ENCODE measurements at places on chromosomes 3 and 15.

- DNase-seq, result no peak
These were observed 19.6 kb downstream of the CD86 start for GRCh38 chr3:122074621-122075265.

DNA sequence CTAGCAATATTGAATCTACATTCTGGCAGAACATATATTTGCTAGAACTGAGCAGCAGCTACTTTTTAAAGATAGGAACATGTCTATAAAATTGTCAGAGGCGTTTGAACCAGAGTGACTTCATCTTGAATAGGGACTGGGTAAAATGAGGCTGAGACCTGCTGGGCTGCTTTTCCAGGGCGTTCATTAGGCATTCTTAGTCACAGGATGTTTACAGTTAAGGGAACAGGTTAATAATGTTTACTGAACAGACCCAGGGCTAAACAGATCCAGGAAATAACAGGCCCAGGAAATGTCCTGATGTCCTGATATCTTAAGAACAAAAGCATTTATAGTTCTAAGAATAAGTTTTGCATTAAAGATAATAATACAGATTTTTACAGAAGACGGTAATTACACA, 34.5 kb upstream of the B3GALNT1 start:
- DNase-seq, result no peak

DNA sequence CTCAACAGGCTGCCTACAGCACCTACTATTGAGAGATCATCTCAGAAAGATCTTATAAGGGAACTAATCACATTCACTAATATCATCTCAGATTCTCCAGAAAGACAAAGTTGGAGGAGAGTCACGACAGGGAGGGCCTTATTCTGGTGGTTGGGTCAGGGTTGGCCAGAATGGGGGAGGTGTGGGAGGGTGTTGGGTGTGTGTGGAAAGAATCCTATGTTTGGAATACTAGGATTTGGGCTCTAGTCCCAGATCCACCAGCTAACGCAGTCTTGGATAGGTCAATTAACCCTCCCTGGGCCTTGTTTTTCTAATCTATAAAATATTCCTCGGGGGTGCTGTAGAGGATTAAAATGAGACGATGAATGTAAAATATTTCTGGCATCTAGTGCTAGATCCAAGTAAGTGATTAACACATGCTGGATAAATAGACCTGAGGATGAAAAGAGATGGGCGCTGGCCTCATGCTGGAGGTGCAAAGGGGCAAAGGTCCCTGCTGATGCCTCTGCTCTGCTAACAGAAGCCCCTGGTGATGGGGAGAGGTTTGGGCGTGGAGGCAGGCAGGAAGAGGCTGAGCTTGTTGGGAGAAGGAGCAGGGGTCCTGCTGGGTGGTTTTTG, 67.6 kb upstream of the ETV5 start:
- no peak for DNase-seq

- DNase-seq, result no peak
These were observed 359.1 kb upstream of the IL12A start for GRCh38 chr3:159629329-159630084.

DNA sequence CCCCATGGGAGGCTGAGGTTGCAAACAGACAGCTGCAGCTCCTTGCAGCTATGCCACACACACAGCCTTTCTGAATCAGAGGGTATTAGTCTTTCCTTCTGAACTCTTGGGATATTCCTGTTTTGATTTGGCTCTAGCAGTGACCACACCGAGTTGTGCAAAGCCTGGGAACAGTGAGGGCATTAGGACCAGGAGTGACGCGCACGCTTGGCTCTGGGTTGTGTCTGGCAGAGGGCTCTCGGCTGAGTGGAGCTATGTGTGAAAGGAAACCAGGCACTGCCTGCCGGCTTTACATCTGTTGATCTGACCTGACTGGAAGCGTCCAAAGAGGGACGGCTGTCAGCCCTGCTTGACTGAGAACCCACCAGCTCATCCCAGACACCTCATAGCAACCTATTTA, at the start of gene GALNT15:
Gene GALNT15, plus strand, starts transcription at position 292 of the 400 bp plus-strand sequence. CDS start 472 bp downstream, outside the sequence.
- no peak for DNase-seq

- DNase-seq, result no peak
These were observed 15.7 kb downstream of the PRR23E start for GRCh38 chr3:127208483-127209100.

- no peak for DNase-seq
These were observed 56.8 kb upstream of the IMPG2 start for GRCh38 chr3:101377209-101377608.

- no peak for DNase-seq
These were observed 82.1 kb downstream of the LINGO1 start for GRCh38 chr15:77550301-77551251.

DNA sequence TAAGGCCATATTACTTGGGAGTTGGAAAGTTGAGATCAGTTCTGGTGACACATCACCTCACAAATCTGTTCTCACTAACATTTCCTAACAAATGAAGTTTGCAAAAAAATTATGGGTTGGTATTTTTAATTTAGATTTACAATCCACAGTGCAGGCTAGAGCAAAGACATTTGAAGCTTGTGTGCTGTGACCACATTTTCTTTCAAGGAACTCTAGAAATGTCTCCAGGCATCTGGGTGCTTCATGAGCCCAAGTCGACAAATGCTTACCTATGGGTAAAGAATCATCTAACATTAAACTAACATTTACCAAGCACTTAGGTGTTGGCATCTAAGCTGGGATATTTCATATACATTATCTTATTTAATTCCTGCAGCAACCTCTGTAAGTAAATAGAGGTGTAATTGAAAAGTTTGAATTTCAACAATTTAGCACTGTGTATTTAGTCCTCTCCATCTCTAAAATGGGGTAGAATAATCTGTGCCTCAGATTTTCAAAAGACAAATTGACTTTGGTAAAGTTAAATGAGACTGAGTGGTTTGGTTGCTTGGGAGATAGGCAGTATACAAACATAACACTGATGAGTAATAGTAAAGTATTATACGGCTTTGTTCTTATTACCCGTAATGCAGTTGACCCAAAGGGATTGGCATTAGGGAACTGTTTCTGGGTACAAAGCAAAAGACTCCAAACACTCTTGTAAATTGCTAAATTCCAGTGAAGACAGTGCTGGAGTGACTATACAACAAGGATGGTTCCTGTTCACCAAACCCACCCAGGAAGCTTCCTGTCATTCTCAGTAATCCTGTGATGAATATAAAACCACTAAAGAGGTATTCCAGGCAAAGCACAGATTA, 162.5 kb downstream of the TPRG1 start:
- DNase-seq, result no peak

DNA sequence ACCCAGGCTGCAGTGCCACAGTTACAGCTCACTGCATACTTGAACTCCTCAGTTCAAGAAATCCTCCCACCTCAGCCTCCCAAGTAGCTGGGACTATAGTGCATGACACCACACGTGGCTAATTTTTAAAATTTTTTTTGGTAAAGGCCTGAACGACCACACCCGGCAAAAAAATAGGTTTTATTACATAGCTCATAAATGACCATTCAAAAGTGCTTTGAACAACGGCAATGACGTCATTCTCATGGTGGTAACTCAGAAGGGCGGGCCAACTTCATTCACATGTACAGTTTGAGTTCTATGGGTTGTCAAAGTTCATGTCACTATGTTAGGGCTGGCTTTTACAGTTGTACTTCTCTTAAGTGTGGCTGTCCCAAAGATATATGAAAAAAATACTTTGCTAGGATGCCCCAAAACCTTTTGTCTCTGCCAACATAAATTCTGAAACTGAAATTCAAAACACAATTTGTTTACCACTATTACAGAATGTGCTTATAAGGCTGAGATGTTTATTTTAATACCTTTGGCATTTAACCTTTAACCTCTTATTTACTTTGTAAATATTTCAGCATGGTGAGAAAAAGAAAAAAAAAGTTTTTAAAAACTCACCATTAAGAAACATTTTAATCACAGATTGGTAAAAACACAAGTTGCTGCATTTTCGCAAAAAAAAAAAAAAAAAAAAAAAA, 6.2 kb downstream of the MYO1E start:
- no peak for DNase-seq

DNA sequence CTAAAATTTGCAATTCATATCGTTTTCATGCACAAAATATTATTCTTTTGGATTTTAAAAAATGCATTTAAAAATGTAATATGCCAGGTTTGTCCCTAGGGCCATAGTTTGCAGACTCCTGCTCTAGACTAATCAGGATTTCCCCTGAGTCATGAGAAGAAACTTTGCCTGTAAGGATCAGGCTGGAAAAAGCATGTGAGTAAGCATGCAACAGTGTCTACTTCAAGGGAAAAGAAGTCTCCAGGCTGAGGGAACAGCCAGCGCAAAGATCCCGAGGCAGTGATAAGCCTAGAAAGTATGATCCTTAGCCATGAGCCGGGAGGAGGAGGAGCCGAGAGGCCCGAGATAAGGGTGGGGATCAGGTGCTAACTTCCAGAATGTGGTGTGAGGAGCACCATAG, 382.8 kb upstream of the CFAP20DC start:
- no peak for DNase-seq

- no peak for DNase-seq
These were observed 19.3 kb upstream of the SLTM start for GRCh38 chr15:58952751-58953150.

- no peak for DNase-seq
These were observed 138.3 kb upstream of the AGBL1 start for GRCh38 chr15:85941186-85941855.

GRCh38 chr3:41716471-41716870, 245.4 kb downstream of the ULK4 start:
- no peak for DNase-seq

- no peak for DNase-seq
These were observed 177.9 kb downstream of the PLOD2 start for GRCh38 chr3:145983101-145983500.

- DNase-seq, result no peak
These were observed 64.4 kb downstream of the SRGAP3 start for GRCh38 chr3:9185046-9185445.

DNA sequence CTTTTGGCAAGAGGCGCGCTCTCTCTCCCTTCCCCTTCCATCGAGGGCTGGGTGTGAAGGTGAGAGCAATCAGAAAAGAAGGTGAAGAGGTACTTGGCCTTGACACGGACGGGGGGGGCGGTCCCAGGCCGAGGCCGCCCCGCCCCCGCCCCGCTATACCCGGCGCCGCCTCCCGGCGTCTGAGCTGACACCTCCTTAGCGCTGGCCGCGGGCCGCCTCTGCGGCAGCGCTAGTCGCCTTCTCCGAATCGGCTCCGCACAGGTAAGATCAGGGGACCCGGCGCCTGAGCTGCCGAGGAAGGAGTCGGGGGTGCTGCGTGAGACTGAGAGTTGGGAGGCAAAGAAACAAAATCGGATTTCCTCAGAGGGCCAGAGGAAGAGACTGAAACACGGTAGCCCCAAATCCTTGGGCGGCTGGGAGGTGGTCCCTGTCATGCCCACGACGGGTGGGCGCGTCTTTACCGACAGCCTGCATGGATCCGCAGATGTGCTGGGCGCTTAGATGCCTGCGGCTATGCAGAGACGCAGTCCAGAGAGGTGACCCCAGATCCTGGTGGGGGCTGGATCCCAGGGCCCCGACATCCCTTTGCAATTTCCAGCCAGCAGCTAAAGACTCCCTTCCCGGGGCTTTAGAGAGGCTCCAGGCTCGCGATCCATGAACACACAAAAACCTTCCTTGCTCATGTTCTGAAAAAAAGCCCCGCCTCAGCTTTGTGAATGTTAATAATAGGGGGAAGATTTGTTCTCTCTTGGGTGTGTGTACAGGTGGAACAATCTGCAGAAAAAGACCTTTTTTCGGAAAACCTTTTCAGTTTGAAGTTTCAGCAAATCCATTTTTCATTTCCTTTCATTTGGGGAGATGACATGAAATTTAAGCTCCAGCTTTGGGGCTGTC, at the start of gene ENTPD3:
Gene ENTPD3, plus strand, starts transcription at position 184 of the 894 bp plus-strand sequence. CDS start 874 bp downstream, outside the sequence.
- peak; percentile 40 for DNase-seq

DNA sequence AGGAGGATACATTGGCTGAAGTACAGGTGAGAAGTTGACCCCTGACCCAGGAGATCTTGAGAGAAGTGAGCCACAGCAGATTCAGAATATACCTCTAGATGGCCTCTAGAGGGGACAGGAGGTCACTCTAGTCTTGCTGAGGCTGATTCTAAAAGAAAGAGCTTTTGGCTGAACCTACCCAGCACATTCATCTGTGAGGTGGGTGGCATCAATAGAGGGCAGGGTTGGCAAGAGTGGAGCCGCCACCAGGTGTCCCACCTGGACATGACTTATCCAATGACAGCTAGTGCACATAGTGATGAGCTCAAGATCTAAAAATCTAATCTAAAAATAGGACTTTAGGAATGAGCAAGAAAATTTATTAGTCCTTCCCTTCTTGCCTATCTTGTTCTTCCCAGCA, 51.6 kb downstream of the CYP19A1 start:
- DNase-seq, result no peak

- no peak for DNase-seq
These were observed 8.9 kb downstream of the IQSEC1 start for GRCh38 chr3:13064159-13064868.

DNA sequence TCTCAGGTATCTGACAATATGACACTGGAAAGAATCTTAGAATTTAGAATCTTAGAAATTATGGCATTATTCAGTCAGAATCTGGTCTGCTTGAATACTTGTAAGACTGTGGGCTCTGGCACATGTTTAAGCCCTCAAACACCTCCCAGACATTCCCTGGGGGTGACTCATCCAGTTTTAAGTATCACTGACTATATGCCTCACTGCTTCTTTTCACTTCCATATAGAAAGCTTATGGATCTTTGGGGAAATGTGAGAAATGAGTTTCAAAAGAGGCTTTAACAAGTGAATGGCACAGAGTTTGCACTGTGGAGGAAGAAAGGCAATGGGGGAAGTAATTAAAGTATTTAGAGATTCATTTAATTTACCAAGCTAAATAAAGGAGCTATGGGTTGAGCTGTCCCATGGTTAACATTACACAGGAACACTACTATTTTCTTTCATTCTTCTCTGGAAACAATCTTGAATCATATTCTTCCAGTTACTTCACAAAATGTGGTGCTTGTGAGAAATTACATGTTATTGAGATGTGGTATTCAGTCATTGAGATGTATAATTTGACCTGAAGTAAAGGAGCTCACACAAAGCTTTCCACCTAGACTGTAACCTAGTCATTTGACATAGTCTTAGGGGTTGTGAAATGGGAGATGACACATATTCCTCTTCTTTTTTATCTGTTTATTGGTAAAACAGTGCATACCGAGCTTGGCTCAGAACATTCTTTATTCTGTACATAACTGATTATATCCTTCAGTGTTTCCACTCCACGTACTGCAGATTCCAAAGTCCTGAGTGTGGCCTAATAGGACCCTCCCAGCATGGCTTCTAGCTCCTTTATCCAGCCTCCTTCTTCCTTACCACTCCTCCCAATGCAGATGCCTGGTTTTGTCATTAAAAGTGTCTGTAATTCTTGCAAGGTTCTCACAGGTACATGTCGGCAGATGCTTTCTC, 544.6 kb upstream of the NECTIN3 start:
- no peak for DNase-seq

GRCh38 chr15:51349156-51349844, 7.8 kb downstream of the GLDN start:
- DNase-seq, result no peak

- no peak for DNase-seq
These were observed 99.8 kb upstream of the FGF7 start for GRCh38 chr15:49323207-49323606.

DNA sequence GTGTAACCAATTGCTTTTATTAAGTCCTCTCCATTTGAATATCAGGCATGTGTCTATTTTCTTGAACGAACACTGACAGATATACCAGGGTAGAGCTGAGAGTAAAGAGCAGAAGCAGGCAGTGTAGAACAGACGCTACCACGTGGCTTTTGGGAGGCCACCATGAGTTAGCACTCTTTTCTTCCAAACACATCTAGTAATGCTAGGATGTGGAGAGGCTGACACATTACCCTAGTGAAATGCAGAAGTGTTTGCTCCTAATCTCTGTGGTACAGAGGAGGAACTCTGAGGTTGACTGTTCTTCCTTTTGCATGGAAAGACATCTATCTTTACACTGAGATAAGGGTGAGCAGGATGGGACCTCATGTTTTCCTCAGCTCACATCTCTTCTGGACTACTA, 216.3 kb downstream of the SATB1 start:
- DNase-seq, result no peak

Measured in activated naive CD4-positive, alpha-beta T cell treated with anti-CD3 and anti-CD28 coated beads, Interleukin-2, amount 50 U/mL, for 16 hours (primary cell).